ENCODE measurements at places on chromosomes 3 and 15.

DNA sequence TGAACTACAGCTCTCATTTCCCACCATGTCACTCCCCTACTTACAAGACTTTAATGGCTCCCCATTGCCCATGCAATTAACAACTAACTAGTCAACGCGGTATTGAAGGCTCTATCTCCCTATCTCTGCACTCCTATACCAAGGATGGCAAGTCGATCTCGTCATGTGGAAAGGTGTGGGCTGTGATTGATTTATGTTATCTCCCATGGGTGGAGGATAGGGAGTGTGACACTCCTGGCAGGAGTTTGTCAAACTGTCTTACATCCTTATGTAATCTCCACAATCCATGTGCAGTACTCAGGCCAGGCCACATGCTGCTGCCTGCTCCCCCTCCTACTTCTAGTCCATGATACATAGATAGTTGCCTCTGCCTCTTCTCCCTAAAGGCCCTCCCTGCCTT lies 3.2 kb upstream of the RORA start:
- no peak for DNase-seq

GRCh38 chr3:72488738-72489035 lies 359.6 kb downstream of the SHQ1 start:
- no peak for DNase-seq

GRCh38 chr15:67174864-67175573 lies 79.4 kb downstream of the AAGAB start:
- DNase-seq, result peak; percentile 99

DNA sequence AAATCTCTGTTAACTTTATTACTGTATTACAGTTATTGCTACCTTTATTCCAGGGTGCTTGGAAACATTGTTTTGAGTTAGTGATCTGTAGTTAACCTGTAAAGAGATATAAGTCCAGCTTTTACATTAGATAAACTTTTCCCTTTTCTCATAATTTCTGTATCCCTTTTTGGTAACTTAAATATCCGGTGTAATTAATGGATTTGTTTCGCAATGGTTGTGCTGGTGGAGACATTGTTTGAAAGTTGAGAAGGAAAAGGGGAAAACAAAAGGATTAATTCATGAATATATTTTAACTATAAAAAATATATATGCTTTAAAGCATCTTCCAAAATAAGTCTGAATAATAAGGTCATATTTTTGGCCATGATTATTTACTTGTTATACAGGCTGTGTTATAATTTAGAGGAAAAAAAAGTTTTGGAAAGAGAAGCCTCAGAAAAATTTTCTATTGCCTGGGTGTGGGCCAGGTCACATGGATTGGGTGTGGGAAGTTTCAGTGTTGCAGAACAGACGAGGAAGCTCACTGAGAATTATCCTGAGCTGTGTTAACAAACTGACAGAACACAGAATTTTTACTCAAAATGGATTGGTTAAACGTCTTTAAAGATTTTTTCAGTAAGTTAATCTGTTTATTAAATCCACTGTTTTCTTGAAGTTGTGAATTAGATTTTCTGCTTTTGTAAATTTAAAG lies 27.7 kb upstream of the IL20RB start:
- DNase-seq, result peak; percentile 72

- peak; percentile 81 for DNase-seq
Observed at GRCh38 chr3:197298945-197299854, 788 bp upstream of the DLG1 start.

DNA sequence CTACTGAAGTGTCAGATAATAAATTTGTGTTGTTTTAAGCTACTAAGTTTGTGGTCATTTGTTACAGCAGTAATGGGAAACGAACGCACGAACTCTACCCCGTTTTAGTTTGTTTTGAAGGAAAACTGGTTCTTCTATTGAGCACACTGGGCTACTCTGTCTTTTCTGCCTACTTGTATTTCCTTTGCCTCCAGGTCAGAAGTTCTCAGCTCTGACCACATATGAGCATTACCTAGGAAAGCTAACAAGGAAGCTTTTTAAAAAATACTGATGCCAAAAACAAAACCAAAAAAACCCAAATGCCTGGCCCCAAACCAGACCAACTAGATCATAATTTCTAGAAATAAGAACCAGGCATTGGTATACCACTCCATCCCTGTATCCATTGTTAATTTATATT lies 156.6 kb upstream of the TNIK start:
- no peak for DNase-seq

GRCh38 chr3:161927131-161927530 lies 430.5 kb downstream of the OTOL1 start:
- DNase-seq, result no peak

GRCh38 chr15:46696281-46696680 lies 1021.0 kb upstream of the SEMA6D start:
- DNase-seq, result no peak

DNA sequence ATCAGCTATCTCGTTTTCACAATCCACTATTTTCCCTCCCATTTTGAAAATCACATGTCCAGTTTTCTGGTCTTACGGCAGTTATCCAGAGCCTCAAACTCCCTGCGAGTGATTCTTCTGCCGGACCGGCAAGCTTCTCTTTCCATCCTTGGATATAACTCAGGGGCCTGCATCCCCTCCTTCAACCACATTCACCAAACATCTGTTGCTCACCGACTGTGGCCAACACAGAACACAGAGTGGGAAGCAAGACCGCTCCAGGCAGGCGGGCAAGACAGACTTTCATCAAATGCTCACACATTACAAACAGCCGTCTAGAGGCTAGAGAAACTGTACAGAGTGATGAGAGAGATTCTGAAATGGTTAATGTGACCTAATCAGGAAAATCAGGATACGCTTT lies 7.6 kb upstream of the SLC12A8 start:
- no peak for DNase-seq

GRCh38 chr3:11717301-11717700 lies 73.6 kb upstream of the VGLL4 start:
- DNase-seq, result peak; percentile 30
